RKO (cell line): ENCODE measurements at places on chromosomes 3 and 15.

GRCh38 chr3:138862531-138862923, 27.8 kb upstream of the PIK3CB start:
- no peak for DNase-seq

GRCh38 chr15:52419494-52419893, 109.2 kb downstream of the MYO5A start:
- no peak for DNase-seq

DNA sequence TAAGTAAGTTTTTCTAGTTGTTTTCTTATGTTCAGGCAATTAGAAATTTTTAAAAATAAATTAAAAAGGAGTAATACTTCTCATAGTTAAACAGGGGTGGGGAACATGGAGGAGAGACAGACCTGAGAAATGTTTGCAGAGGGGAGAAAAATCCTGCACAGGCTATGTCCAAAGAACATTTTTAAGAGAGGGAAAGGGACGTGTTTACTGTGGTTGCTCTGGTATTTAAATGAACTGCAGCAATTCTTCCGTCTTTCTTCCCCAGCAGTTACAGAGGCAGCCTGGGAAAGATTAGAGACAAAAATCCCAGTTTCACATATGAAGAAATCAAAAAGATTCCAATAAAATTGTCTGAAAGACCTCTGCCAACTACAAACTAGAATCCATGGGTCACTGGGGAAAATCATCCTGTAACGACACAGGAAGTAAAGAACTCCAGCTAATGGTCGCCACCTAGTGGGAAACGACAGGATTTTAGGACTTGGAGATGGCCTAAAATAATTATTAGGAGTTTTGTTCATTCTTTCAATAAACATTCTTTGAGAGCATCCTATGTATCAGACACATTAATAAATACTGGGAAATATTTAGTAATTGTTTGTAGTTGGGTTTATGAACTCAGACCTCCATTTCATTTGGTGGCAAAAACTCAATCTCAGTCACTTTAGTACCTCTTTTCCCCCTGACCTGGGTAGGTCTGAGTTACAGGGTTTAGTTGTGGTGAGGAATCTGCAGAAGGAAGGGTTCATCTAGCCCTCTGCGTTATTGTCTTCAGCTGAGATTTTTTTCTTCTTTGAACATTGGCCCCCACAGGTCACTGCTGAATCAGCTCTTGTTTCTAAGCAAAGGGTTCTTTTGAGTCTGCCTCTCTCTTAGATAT, 69.9 kb upstream of the GOLIM4 start:
- peak; percentile 81 for DNase-seq

DNA sequence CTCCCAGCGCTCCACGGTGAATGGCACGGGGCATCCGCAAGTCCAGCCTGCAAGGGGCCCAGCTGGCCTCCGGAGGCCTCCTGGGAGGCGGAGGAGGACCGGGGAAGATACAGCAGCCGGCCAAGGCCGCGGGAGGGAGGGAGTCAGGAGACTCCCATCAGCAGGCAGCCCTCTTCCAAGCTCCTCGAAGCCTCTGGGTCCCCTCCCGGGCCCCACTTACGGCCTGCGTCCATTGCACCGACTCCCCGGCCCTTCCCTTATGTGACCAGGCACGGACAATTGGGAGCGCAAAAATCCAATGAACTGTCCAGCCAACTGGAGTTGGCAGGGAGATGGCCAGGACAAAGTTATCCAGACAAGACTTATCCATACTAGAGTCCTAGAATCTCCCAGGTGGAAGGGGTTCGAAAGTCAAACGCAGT, 668 bp downstream of the MFGE8 start:
- DNase-seq = no peak

- DNase-seq = peak; percentile 42
Measured at GRCh38 chr3:61371123-61371522, 119.9 kb upstream of the FHIT start.

DNA sequence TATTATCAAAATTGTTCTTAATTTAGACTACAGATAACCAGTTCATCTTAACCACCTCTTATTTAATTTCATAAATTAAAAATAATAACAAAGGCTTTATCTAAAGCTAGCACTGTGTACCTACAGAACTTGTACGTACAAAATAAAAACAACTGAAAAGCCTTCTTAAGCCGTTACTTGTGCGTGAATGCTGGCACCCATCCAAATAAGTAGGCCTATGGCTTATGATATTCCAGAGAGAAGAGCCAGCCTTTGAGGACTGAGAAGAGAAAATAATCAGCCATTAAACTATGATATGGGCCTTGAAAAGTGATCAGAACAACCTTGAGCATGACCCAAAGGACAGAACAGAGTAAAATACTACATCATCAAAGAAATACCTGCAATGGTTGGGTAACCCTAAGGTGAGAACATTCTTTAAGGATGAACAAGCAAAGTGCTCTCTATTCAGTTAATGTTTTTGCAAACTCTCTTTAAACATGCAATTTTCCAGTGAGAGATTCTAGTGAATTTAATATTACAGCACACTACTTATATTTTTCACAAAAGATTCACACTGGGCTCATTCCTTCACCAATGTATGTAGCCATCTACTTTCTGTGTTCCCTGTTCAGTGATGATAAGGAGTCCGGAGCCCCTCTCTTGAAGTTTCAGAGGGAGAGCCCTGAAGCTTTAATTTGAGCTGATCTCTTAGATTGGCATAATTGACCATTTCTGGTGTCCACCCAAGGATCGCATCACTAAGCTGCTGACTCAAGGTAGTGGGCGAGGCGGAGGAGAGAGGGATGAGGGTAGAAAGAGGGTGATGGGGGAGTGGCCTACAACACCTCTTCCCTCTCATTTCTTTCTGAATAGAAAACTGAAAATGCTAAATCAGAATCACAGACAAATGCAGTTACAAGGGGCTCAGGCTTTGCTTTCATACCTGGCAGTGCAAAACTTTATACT, 7.7 kb upstream of the ACTC1 start:
- DNase-seq = no peak

GRCh38 chr3:50321336-50322114, 1.0 kb downstream of the HYAL2 start:
- DNase-seq = peak; percentile 91

DNA sequence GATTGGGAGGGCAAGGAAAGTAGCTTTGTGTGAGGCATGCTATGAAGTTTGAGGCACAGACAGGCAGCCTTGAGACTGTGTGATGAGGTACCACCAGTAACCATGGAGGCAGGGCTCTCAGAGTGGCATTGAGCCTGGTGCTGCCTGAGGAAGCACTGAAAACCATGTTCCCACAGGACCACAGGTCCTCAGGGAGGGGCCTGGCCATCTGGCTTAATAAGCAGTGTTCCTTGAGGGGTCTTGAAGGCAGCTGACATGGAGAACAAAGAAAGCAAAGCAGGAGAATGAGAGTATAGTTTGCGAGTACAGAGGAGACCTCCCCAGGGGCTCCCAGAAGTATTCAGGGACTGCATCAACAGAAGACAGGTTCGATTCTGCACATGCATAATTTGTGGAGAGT, 346.6 kb downstream of the EPHB1 start:
- no peak for DNase-seq

DNA sequence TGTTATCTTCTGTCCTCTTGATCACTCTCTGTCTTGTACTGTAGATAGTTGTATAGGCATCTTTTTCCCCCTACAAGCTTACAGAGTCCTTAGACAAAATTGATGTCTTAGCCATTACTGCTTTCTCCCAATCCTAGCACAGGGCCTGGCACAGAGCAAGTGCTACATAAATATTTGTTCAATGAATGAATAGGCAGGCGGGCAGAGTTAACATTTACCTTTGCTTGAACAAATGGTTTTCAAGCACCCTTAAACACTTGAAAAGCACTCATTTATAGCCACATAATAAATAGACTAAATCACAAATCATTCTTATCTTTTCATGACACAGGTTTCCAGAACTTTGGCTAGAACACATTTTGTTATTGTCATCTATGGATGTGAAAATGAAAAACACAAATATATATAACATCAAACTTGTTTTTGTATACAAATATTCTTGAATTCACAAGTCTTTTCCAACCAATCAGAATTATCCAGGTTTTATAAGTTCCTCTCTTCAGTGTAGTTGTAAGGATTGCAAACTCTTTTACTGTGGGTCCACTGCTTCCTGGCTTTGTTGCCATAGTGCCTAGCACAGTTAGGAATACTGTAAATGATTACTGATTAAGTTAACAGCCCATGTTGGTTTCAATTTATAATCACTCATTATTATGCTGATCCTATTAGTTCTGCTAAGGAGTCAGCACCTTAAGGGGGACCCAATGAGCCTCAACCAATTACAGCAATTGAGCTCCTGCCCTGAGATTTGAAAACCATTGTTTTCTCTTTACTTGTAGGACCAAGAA, 61.9 kb downstream of the ISL2 start:
- DNase-seq = no peak

DNA sequence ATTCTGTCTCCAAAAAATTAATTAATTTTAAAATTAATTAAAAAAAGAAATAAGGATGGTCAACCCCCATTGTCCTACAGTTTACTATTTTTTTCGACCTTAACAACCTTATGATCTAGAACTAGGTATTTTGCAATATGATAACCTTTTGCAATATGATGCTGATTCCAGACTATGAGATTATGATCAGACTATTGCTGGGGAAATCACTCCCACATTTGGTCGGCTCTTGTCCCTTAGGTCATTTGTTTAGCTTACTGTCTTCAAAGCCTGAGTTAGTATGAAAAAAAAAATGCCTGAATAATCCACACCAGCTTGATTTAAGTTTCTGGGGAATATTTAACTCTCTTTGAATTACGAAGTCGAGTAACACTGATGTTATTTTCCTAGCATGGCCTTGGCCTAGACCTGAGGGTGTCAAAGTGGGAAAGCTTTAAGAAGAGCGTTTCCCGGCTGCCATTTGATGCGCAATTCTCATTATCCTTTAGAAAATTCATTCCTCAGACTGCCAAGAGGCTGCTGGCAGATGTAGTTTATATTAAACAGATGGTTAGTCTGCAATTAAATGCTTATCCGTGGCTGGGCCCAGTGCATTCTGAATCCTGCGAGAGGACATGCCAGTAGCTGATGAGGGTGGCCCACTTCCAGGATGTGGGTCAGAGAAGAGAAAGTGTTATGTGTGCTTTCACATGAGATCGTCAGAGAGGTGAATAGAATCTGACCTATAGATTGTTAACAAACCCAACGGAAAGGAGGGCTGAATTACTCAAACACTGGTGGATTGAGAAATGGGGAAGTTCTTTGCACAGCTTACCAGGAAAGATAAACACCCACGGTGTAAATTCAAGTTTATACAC, 496.0 kb upstream of the THBS1 start:
- DNase-seq = no peak

GRCh38 chr3:185528532-185528931, 23.9 kb downstream of the LIPH start:
- DNase-seq = no peak

- DNase-seq = no peak
Measured at GRCh38 chr3:142875583-142876207, 13.2 kb downstream of the PCOLCE2 start.

- no peak for DNase-seq
Measured at GRCh38 chr15:65008983-65009382, 19.3 kb upstream of the SPG21 start.

DNA sequence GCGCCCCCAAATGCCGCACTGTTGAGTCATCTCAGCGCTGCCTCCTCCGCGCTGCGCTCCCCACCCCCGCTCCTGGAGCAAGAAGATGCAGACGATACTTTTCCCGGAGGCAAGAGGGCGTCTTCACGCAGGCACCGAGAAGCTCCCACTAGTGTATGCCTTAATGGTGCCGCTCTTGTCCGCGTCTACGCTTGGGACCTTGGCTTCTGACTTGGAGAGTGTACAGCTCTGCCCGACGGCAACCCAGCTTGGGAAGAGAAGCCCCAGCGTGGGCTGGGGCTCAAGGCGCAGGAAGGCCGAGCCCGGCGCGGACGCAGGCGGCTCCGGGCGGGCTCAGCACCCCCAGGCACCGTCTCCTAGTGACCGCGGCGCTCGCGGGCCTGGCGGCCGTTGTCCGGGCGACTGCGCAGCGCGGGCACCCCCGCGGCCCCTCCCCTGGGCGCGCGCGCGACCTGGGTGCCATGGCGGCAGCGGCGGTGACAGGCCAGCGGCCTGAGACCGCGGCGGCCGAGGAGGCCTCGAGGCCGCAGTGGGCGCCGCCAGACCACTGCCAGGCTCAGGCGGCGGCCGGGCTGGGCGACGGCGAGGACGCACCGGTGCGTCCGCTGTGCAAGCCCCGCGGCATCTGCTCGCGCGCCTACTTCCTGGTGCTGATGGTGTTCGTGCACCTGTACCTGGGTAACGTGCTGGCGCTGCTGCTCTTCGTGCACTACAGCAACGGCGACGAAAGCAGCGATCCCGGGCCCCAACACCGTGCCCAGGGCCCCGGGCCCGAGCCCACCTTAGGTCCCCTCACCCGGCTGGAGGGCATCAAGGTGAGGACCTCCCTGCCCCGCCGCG, at the start of gene P4HTM:
Gene P4HTM (plus strand): TSS at position 446 of the 840 bp plus-strand sequence. CDS start 16 bp downstream, at position 462.
- peak; percentile 94 for DNase-seq

DNA sequence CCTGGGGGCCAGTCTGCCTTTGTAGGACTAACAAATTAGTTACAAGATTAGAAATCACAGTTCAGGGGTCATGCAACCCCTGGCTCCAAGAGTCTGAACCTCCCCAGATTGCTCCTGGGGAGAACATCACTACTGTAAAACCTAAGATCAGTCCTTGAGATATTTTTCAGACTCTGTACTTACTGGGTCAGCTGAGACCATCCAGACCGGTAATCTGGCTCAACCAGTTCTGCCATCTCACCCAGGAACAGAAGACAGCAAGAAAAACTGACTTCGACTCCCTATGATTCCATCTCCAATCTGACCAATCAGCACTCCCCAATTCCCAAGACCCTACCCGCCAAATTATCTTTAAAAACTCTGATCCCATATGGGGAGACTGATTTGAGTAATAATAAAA, 47.5 kb downstream of the NMD3 start:
- DNase-seq = no peak

DNA sequence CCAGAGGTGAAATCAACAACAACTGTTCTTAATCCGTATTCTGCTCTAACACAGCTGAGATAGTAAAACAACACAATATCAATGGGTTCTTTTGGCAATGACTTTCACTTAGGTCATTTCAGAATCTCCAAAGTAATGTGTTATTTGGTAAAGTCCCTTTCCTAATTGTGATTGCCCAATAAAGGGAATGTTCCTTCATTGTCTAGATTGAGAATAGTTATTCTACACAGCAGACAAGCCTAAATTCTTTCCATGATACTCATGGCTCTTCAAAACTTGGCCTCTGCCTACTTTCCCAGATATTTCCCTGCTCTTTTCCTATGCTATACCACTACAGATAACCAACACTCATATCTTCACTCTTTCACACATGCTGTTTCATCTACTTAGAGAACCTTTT, 219.8 kb downstream of the FMN1 start:
- DNase-seq = no peak

GRCh38 chr3:177013681-177014280, 183.5 kb downstream of the TBL1XR1 start:
- DNase-seq = no peak

DNA sequence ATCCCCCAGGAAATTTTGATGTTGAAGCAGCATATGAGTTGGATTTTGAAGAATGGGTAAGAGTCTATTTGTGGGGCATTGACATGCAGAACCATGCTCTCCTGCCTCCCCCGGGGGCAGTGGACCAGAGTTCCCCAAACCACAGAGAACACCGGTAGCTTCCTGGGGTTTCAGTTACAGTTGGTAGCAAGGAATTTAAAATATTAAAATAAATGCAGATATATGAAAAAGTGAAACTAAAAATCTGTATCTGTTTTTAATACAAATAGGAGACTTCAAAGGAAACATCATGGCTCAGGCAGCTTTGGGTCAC, 37.4 kb downstream of the SLC9A9 start:
- no peak for DNase-seq
